ENCODE measurements at places on chromosomes 2 and 18. TPM values are rescaled to one million over a fixed set of nuclear protein-coding genes. Genes with fewer than 3 reads are reported as not detected.

DNA sequence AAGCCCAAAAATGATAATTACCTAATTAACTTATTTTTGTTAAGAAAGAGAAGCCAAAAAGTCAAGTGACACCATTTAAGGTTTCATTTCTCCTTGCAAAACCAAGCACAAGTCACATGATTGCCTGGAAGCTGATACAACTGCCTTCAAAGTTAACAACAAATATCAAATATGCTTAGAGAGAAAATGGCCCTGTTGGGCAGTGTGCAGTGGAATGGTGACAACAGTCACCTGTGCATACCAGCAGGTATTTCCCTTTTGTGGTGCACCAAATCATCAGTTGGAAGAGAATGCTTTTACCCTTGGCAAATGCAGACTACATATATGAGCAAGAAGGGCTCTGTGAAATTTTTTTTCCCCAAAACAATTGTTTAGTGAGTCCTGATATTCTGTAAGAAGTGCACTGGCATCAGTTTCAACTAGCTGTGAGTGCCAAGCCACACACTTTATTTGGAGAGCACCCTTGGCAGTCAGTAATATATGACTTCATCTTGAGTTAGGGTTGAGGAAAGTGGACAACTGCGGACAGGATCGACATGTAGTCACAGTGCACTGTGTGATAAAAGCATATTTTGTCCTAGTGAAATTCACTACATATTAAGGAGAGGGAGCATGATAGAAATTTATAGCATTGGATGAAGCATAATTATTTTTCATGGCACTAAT lies 74.9 kb upstream of the DOCK10 start:
- H3K27ac ChIP-seq = no peak overlapping the region
- no peak overlapping the region for H3K4me3 ChIP-seq
- H3K4me1 ChIP-seq = no peaks in the 10 kb centered on the region
- H3K36me3 ChIP-seq = no peaks in the 10 kb centered on the region
- DNase-seq = no peak

MREG gene
- total RNA-seq = 3.6 TPM

- H3K4me3 ChIP-seq = no peak overlapping the region
- H3K27me3 ChIP-seq = no peaks in the 10 kb centered on the region
- no peaks in the 10 kb centered on the region for H3K4me1 ChIP-seq
- H3K27ac ChIP-seq = no peak overlapping the region
- no peak for DNase-seq
- H3K36me3 ChIP-seq = no peaks in the 10 kb centered on the region
Measured at GRCh38 chr2:30652271-30652915, 154.9 kb downstream of the CAPN13 start.

- no peaks in the 10 kb centered on the region for H3K36me3 ChIP-seq
- H3K27ac ChIP-seq = no peak overlapping the region
- DNase-seq = no peak
Measured at GRCh38 chr2:172345956-172346555, 81.3 kb upstream of the ITGA6 start.

DNA sequence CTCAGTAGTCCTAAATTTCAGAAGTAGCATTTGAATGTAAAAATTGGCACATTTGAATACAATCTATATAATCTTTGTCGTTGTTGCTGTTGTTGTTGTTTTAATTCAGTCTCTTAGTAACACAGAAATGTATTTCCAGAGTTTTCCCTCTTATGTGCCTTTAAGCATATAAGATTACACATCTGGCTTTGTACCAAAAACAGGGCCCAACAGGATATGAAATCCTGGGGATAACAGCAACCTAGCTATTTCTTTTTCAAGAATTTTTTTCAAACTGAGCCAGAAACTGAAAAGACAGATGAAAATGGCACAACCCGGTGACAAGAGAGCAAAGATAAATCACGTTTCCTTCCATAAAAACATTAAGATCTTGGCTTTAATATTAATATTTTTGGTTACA lies 906.7 kb downstream of the NRXN1 start:
- no peak overlapping the region for H3K4me3 ChIP-seq
- H3K4me1 ChIP-seq = no peaks in the 10 kb centered on the region
- no peaks in the 10 kb centered on the region for H3K36me3 ChIP-seq
- peak; percentile 55 for DNase-seq
- H3K27me3 ChIP-seq = no peaks in the 10 kb centered on the region

CD8B2 gene
- not detected for total RNA-seq

GRCh38 chr2:226800941-226801784 lies 1.5 kb upstream of the IRS1 start:
- H3K36me3 ChIP-seq = no peaks in the 10 kb centered on the region
- H3K27ac ChIP-seq = peak overlapping the region; percentile 95

LRRTM1 gene
- 0.37 TPM for total RNA-seq

- H3K36me3 ChIP-seq = no peaks in the 10 kb centered on the region
- peak; percentile 49 for DNase-seq
- peak overlapping the region; percentile 70 for H3K27ac ChIP-seq
- peak overlapping the region; percentile 75 for H3K4me3 ChIP-seq
- no peaks in the 10 kb centered on the region for H3K27me3 ChIP-seq
Measured at GRCh38 chr2:26971911-26972786, 1.7 kb downstream of the MAPRE3 start.

- H3K27me3 ChIP-seq = no peaks in the 10 kb centered on the region
- H3K4me1 ChIP-seq = no peaks in the 10 kb centered on the region
- H3K4me3 ChIP-seq = no peak overlapping the region
- H3K27ac ChIP-seq = no peak overlapping the region
Measured at GRCh38 chr2:2033691-2034090, 289.4 kb upstream of the PXDN start.

Data from stomach (tissue), 19 donors.